ENCODE measurements at places on chromosomes 2 and 18.

GRCh38 chr2:37090019-37090477 is 5.7 kb downstream of the GPATCH11 start:
- no peak for DNase-seq

GRCh38 chr2:35946478-35946877 is 409.1 kb upstream of the CRIM1 start:
- DNase-seq: no peak

DNA sequence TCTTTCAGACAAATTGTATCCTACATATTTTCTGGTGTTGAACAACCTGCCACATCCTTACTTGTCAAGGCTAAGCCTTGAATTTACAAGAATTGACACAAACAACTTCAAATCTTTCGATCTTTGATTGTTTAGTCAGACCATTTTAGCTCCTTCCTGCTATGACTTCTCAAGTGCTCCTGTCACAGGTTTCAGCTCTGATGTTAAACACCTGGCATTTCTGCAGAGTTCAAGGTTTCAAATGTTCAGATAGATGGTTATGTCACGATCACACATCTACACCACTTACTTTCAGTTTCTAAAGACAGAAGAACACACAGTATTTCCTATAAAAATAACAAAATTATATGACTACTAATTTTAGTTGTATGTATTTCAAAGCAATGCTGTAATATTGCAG is 84.0 kb downstream of the RND3 start:
- no peak for DNase-seq

- no peak for DNase-seq
These were observed 11.1 kb upstream of the SCG2 start for GRCh38 chr2:223613017-223613950.

DNA sequence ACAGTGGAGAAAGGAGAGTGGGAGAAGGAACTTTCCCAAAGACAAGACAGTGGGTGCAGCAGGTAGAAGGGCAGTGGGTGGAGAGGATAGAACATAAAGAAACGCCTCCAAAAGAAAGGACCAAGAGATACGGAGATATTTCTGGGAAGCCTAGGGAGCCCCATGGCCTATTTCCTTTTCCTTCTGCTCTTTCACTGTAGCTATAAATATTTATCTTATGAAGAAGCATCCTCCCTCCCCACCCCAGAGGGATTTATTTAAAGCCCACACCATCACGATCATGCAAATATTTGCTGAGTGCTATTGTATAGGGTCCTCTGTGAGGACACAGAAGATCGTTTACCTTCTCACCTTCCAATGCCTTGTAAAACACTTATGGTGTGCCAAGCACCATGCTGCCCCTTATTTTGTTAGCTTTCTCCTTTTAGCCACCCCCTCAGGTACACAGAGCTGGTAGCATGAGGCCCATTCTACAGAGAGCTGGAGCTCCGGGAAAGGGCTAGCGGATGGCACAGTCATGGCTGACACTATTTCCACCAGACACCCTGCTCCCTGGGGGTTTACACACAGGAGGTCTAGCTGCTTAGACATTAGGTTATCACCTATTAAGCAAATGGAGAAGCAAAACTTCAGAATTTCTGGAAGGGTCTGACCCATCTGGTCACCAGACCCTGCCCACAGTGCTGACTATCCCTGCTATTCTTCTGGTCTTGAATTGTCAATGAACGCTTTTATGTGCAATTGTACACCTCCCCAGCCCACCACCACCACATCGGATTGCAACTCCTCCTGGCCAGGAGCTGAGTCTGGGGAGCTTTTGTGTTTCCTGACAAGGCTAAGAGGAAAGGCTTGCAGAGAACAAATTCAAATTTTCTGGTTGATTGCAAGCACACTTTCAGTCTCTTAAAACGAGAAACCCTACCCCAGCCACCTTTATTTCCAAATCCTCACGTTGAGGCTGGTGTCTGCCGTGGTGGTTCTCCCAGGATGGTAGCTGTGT is 91.8 kb upstream of the KLF7 start:
- no peak for DNase-seq

All from stimulated activated CD8-positive, alpha-beta memory T cell treated with anti-CD3 and anti-CD28 coated beads, Interleukin-7, amount 100 ng/mL, for 24 hours (primary cell).